ENCODE measurements at places on chromosomes 2 and 18. TPM values are rescaled to one million over a fixed set of nuclear protein-coding genes. Genes with fewer than 3 reads are reported as not detected.

DNA sequence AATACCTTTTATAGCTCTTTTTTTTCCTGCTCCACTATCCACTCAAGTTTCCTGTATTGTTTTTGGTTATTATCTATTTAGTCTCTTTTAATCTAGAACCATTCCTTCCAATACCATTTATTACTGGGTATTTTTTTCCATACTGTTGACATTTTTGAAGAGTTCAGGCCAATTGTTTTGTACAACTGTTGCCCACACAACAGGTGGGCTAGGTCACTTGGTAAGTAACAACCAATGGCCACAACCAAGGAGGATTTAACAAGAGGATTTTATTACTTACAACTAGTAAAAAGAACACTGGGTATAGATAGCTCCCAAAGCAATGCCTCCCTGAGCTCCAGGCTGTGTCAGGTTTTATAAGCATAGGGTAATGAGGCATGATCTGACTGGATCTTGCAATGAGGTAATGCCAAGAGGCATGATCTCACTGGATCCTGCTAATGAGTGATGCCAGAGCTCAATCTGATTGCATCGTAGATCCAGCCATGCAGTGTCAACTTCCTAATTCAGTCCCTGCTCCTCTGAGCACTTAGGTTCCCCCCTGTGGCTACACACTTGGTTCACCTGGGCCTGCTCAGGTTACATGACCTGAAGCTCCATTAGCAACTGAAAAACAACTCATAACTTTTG lies 7.1 kb upstream of the CEP68 start:
- no peak for DNase-seq

GRCh38 chr2:96074156-96074555 lies 39.4 kb upstream of the GPAT2 start:
- DNase-seq, result no peak

- no peak for DNase-seq
Measured at GRCh38 chr2:18290386-18290785, 270.1 kb downstream of the RDH14 start.

The TBR1 gene
- not detected for total RNA-seq

GRCh38 chr18:62384068-62384467 lies 59.0 kb downstream of the TNFRSF11A start:
- DNase-seq, result no peak

DNA sequence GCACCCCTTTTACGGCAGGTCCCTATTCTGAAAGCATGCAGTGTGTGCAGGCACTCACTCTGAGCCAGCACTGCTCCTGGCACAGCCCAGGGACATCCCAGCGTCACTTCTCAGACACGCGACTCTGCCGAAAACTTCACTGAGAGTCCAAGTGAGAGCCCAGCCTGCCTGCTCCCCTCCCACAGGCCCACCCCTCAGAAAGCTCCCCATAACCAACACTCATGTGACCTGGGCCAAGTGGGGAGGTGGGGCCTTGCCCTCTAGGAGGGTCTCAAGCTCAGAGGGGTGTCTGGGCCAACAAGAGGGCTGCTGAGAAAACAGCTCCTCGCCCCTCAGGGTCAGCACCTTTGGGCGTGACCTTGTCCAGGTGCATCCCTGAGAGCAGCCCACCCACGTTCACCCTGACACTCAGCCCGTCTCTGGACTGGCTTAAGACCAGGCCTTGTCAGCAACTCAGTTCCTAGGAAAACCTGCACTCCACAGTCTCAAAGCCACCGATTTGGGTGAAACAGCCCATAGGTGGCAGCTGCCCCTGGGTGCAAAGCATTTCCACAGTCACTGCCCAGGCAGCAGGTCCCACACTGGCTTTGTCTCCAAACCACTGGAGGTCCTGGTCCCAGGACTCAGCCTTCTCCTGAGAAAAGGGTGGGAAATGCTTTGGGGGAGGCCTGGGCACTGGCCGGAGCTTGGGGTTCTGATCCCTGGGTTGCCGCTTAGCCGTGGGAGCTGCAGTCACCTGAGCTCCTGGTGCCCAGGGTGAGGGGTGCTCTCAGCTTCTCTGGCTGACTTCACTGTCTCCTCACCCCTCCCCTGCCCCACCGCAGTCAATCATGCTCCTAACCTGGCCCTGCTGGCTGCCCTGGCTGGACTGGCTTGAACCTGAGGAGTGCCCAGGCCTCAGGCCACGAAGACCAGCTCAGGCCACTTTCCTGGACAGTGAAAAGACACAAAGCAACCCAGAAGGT lies 209.6 kb downstream of the HDAC4 start:
- DNase-seq, result no peak

- DNase-seq, result no peak
Measured at GRCh38 chr18:39805218-39805617, 2149.8 kb upstream of the PIK3C3 start.

GRCh38 chr2:29598978-29599377 lies 322.4 kb downstream of the ALK start:
- no peak for DNase-seq

- DNase-seq, result no peak
Measured at GRCh38 chr2:38631976-38632375, 29.2 kb upstream of the HNRNPLL start.

GRCh38 chr2:85804583-85804982 lies 50.8 kb downstream of the ATOH8 start:
- no peak for DNase-seq

DNA sequence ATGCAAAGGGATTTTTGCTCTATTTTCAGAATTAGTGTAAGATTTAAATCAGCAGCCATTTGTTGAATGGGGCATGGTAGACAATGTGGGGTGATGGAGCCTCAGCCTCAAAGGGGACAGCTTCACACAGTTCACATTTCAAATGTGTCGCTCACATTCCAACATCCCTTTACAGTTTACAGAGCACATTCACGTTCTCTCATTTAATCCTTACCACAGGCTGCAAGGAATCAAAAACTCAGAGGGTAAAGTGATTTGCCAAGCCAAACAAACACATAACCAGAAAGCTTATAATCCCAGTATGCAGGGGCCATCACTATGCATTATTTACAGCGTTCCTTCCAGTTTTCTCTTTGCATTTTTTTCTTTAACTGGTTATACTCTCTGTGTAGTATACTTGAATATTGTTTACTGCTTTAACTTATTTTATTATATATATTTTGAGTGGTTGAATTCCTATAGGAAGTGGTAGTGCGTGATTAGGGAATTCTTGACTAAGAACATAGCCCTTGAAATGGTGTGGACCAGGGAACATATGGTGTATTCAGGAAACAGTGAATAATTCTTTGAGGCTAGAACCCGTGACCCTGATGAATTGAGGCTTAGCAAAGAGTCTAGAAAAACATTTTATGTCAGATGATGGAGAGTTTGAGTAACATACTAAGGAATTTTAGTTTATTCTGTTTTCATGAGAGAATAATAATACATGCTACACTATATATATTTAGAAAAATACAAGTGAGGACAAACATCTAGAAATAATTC lies 18.1 kb upstream of the TAF1B start:
- DNase-seq, result no peak

DNA sequence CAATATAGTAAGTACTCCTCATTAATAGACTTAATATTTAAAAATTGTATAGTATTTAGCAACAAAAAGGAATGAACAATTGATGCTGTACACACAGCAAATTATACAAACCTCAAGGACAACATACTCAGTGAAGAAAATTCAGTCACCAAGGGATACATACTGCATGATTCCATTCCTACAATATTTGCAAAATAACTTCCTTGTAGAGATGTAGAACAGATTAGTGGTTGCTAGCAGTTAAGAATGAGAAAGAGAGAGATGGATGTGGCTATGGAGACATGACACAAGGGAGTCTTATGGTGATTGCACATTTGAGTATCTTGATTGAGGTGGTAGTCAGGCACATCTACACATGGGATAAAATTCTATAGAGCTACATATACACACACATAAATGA lies 26.0 kb downstream of the COL3A1 start:
- DNase-seq, result no peak

- no peak for DNase-seq
Measured at GRCh38 chr2:68368654-68369336, 3.7 kb downstream of the PLEK start.

GRCh38 chr18:42296723-42297122 lies 341.7 kb downstream of the PIK3C3 start:
- DNase-seq, result no peak

- no peak for DNase-seq
Measured at GRCh38 chr2:74000666-74001065, 16.0 kb downstream of the TET3 start.

GRCh38 chr2:49973436-49973835 lies 819.1 kb upstream of the FSHR start:
- DNase-seq, result no peak

- no peak for DNase-seq
Measured at GRCh38 chr2:207109768-207110167, 56.0 kb downstream of the KLF7 start.

The PIEZO2 gene
- 7.4 TPM for total RNA-seq

DNA sequence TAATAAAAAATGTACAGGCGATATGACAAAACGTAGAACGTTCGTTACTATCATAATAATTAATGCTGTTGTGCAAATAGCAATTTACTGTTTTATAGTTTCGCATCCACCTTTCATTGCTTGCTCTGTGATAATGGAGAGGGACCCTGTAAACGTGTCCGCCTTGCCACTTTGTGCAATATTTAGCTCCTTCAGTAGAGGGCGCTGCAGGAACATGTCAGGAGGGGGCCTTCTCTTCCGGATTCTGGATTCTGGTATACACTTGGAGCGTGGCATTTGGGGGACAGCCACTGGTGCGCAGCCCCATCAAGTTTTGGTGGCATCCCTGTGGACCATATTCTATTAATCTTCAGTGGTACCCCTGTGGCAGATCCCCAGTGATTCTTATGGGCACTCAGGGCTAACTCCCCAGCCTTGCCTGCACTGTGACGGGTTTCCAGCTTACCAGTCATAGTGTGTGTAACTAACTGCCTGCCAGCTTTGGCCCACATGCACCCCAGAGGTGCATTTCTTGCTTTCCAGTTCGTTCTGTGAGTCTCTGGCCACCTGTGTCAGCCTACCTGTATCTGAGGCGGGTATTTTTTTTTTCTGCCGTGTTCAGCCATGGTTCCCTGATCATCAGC lies 140.3 kb downstream of the CYRIA start:
- DNase-seq, result no peak

The INHA gene
- total RNA-seq, result not detected

The APLF gene
- 3.2 TPM for total RNA-seq

DNA sequence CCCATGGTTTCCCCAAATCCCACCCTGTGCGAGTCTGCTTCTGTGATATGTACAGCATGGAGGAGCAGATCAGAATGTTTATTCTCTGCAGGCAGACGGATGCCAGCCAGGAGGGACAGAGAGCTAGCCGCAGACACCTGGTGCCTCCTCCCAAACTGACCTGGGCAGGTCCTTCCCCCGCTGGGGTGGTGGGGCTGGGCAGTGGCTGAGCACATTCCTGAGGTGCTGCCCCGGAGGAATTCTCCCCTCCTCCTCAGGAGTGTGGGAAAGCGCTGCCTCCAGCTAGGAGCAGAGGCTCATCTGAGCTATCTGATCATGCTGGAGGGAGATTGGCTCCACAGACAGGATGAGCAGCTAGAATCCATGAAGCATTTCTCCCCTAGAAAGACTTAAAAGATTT lies 21.7 kb downstream of the C2orf92 start:
- DNase-seq, result no peak

GRCh38 chr2:48228345-48228684 lies 301.6 kb upstream of the STON1 start:
- no peak for DNase-seq

- DNase-seq, result no peak
Measured at GRCh38 chr2:557635-558301, 119.4 kb downstream of the TMEM18 start.

GRCh38 chr18:71398531-71398930 lies 1109.7 kb downstream of the SOCS6 start:
- no peak for DNase-seq

The ADCYAP1 gene
- 0.29 TPM for total RNA-seq

- no peak for DNase-seq
Measured at GRCh38 chr2:19733951-19734425, 167.8 kb downstream of the TTC32 start.

DNA sequence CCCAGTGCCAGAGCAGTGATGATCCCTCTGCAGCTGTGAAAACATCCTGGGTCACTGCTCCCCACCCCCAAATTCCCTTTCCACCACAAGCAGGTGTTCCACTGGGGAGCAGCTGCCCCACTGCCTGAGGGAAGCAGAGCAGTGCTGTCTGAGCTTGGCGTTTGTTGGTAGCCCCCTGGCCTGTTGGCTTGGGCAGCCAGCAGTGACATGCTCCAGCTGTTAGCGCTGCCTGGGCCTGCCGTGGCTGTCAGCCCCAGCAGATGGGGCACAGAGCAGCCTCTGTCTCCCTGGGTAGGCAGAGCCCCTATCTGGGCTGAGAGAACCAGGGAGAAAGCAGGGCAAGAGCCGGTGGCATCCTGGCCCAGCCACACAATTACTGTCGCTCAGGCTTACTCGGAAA lies 247.7 kb downstream of the GLI2 start:
- no peak for DNase-seq

DNA sequence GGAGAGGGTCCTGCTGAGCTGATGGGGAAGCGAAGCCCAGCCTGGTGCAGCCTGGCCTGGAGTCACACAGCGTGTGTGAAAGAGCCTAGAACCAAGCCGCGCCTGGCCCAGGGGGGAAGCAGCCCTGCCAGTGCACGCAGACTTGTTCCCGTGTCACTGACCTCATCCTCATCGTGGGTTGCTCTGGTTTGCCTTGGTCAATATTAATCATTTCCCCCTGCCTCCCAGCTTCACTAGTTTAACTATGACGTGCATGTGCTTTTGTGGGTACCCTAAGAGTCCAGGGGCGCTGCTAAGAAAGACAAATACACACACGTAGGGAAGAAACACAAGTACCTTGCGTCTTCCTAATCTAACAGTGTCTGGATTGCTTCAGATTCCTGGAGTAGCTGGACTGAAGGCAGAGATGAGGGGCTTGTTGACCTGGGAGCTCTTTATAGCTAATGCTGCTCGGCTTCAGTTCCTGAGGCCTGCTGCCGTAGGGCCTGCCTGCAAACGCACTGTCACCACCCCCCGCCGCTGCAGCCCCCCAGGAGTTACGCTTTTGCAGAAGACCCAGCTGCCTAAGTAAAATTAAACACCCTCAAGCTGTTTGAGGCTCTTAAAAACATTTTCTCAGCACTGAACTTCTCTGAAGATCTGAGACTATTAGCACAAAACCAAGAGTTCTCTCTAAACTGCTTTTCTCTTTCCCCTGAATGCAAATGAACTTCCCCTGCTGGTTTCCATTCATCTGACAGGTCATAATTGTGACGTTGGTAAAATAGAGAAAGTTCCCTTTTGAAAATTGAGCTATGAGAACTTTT lies 159.2 kb downstream of the FAM210A start:
- DNase-seq, result no peak

- DNase-seq, result no peak
Measured at GRCh38 chr2:43486603-43487002, 109.2 kb downstream of the THADA start.

The GAREM1 gene
- total RNA-seq, result 18.3 TPM

DNA sequence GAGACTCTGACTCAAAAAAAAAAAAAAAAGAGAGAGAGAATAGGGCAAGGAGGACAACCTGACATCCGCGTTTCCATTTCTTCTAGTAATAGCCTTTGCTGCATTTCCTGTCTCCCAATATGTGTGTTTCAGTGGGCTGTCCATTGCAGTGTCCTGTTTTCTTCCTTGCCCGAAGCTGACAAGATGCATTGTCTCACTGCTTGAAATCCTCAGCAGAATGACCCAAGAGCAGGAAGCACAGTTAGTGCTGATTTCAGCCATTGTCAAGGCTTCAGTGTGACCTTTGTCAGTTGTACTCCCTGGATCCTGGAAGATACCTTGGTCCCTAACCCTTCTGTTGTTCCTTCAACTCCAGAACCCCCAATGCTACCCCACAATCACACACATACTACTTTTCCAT lies 71.2 kb downstream of the SLC16A14 start:
- DNase-seq, result no peak

The GCG gene
- not detected for total RNA-seq

The INO80C gene
- total RNA-seq, result 21.5 TPM
